ENCODE measurements at places on chromosomes 11 and 22.

- no peak for DNase-seq
Observed at GRCh38 chr11:135006800-135007199, 594.8 kb upstream of the B3GAT1 start.

GRCh38 chr22:43077121-43077877, 11.9 kb downstream of the TTLL1 start:
- no peak for DNase-seq

- no peak for DNase-seq
Observed at GRCh38 chr22:39443398-39443797, 13.4 kb upstream of the MGAT3 start.

DNA sequence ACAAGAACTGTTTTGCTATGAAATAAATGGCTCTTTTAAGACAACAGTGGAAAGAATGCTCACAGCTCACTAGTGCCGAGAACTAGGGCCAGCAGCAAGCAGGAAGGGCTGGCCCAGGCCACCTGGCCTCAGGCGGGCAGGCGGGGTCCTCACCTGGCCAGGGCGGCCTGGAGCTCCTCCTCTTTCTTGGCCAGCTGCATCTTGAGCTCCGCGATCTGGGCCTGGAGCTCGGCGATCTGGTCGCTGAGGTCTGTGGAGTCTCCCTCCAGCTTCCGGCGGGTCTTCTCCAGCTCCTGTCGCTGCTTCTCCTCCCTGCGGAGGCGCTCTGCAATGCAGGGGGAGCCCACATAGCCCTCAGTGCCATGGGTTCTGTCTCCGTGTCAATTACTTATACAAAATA, 43.8 kb downstream of the APOL1 start:
- DNase-seq, result no peak

DNA sequence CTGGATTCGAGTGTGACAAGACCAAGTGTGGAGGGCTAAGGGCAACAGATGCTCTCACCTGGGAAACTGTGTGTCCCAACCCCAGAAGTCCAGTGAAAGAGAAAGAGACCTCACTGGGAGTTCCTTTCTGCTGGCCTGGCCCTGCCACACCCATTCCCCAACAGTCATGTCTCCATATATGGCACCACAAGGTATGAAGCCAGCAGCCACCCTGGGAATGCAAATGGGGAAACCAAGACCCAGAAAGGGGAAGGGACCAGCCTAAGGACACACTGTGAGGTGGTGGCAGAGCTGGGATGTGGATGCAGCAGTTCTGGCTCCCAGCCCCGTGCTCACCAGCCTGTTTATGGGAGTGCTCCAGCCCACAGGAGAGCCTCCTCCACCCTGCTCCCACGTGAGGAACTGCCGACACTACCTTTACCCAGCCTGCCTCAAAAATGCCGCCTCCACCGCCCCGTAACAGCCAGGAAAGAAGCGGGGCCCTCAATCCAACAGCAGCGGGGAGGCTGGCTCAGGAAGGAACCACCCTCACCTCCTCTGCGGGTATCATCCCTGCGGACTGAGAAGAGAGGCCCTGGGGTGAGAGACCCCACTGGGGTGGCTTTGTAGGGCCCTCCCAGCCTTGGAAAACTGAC, 12.6 kb downstream of the LMO1 start:
- peak; percentile 40 for DNase-seq

DNA sequence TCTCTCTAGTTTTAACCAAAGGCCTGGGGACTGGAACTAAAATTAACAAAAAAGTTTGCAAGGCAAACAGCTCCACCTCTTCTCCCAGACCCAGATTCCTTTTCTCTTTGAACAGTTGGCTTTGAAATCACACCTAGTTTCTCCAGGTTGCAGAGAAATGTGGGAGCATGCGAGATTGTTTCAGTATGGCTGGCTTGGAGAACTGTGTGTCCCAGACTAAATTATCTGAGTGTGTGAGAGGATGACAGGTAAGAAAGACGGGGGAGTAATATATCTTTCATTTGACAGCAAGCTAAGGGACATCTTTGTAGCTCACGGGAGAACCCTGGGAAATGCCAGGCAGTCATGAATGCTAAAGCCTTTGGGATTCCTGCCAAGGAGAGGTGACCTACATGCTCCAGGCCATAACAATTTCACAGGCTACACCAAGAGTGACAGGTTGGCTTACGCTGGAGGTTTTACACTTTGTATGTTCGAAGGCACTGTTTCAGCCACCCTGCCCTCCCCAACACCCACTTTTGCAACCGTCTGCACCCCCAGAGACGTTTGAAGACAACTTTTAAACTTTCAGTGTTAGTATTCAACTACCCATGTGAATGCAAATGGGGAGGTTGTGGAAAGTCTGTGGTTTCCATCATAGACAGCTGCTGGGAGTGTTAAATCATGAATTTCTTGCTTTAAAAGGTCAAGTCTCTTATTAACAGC, 109.3 kb upstream of the SNX19 start:
- DNase-seq, result no peak

DNA sequence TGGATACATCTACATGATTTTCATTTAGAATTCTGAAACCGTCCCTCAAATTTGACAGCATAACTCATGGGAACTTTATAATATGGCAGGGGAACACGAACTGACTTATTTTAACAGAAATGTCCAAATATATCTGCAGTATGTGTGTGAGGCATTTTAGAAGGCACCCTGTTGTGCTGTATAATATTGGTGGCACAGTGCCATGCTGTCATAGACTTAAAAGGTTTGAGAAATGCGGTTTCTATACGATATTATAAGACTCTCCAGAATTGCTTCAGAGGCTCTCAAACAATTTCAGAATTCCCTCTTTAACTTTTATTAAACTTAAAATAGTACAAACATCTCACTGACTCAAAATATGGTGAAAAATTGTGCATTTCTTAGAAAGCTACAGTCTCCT, 181.6 kb downstream of the MSANTD4 start:
- no peak for DNase-seq

GRCh38 chr22:19576460-19577421, 52.5 kb upstream of the CLDN5 start:
- DNase-seq, result peak; percentile 78

DNA sequence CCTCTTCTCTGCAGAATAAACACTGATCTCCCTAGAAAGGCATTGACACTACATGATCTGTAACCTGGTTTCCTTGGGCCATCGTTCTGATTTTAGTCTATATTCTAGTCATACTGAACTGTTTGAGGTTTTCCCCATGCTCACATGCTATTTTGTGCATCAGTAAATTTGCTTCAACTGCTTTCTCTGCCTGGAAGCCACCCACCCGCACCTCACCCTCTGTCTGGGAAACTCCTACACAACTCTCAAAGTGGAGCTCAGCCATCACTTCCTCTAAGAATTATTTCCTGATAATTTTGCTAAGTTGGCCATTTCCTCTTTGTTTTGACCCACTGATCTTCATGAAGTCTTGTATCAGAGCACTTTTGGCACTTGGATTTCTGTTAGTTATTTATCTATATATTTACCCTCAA, 36.1 kb downstream of the MMP20 start:
- DNase-seq, result no peak

DNA sequence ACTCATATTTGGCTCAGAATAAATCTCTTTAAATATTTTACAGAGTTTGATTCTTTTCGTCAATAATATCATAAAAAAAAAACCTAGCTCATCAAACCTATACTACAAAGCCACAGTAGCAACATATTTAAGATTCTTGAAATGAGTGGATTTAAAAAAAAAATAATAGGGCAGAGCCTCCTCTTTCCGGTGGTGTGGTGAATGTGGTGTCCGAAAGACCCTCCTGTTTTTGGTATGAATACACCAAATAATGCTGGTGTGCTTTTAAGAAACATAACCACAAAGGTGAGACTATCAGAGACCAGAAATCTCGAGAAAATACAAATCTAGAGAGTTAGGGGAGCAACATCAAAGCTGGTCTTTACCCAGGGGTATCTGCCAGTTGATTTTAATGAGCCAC, 342.6 kb downstream of the TBC1D22A start:
- DNase-seq, result no peak

DNA sequence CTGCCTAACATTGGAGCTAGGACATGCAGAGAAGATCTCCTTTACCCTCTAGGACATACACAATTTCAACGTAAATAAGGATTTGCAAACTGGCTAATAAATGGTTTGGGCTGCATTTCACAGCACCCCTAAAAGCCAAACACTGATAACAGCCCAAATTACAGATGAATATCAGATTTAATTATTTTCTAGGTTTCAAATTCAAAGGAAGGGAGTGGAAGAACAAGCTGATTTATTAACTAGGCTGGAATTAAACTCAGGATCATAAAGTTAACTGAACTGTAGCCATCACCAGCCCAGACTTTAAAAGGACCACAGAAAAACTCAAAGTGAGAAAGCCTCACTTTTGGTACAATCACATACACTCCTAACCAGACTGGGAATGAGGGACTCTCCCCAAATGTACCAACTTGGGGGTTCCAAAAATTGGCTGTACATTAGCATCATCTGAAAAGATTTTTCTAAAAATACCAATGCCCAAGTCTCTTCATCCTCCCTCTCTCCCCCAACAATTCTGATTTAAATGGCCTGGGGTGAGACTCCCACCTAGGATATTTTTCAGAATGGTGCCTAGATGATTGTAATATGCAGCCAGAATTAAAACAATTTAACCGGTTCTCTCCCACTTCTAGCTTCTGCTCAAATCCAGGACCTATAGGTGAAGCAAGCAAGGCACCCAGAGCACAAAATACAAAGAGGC, 43.5 kb downstream of the SYTL2 start:
- no peak for DNase-seq

GRCh38 chr22:16965083-16965482, 42.9 kb downstream of the GAB4 start:
- no peak for DNase-seq

GRCh38 chr22:50035131-50035881, 22.7 kb upstream of the IL17REL start:
- DNase-seq, result no peak

DNA sequence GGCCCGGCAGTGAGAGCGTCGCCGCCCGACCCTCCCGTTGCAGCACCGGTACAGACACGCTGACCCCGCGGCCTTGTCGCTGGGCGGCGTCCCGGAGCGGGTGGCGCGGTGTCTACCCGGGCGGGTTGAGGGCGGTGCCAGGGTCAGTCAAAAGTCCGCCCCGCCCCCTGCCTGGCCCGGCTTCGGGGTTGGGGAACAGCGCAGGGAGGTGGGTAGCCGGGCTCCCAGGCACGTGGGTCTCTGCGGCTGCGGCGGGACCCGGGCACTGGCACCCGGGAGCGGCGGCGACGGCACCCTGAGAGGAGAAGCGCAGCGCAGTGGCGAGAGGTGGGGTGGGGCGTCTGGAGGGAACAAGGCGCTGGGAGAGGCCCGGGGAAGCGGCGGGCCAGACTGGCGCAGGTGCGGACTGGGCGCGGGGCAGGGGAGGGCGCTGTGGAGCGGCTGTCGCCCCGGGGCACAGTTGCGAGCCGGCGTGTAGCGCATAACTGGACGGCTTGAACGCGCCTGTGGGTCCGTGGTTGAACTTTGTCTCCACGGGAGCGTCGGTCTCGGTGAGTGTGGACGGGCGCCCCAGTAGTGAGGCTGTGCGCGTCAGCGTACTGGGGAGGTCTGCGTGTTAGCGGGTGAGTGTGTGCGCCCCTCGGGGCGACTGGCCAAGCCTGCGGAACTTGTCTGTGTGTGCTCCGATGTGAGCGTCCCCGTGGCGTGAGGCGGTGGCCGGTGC, at the start of gene P2RY2:
Gene P2RY2, plus strand, starts transcription at position 176 of the 724 bp plus-strand sequence. CDS start 15,879 bp downstream, outside the sequence.
- peak; percentile 70 for DNase-seq

DNA sequence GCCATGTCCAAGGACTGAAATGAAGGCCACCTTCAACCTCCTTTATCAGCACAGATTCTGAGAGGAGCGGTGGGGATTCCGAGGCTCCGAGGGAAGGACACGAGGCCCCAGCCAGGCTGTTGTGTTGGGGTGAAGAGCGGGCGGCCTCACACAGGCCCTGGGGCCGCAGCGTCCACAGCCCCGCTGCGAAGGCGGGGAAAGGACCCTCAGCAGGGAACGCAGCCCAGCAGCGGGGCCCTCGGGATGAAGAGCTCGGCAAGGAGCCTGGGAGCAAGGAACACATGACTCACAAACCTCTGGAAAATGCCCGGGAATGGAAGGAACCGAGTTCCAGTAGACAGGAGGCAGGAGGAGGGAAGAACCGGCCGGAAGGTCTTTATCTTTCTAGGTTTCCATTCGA, 227.2 kb downstream of the BRD1 start:
- no peak for DNase-seq

- DNase-seq, result no peak
Observed at GRCh38 chr11:36469881-36470802, 39.9 kb downstream of the TRAF6 start.

DNA sequence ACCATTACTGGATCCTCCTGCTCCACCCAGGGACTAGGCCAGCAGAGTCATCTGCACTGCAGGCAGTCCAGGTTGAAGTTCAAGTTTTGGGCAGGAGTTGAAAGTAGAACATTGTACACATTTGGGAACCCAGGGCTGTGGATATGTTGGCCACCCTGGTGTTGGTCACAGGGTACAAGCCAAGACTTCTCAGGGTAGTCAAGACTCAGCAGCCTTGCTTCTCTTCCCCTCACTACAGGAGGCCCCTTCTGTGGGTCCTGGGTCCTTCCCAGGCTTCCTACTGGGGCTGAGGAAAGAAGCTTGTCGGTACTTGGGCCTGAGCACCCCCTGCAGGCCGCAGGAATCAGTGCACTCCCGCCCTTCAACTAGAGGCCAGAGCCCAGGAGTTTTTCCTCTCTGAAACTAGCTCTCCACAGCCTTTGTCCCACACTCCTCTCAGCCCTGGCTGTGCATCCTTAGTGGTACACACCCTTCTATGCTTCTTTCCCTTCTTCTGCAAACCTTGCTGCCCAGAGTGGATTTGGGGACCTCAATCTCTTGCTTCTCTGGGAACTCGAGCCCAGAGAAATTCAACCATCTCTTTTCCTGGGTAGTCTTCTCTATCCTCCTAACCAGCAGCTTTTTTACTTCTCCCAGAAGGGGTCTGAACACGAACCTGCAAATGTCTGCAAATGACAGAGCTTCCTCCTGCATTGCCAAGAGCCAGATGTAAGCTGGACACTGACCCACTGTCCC, 2.6 kb upstream of the HPX start:
- peak; percentile 81 for DNase-seq

DNA sequence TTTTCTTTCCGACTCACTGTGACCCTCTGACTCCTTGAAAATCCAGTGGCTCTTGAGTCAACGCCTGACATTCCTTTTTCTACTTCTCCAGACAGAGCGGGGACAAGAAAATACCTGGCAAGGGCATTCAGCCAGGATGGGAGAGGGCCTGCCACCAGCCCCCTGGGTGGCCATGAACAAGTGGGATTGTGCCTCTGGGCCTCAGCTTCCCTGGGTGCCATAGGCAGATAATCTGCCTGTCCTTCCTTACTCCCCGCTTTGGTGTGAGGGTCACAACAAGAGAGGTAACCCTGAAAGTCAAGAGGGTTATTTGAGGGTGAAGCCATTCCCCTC, 613.9 kb upstream of the CADM1 start:
- DNase-seq, result no peak

All from activated CD8-positive, alpha-beta memory T cell treated with anti-CD3 and anti-CD28 coated beads for 24 hours (primary cell).